HuH-7.5 (cell line): ENCODE measurements at places on chromosomes 6 and 20.

DNA sequence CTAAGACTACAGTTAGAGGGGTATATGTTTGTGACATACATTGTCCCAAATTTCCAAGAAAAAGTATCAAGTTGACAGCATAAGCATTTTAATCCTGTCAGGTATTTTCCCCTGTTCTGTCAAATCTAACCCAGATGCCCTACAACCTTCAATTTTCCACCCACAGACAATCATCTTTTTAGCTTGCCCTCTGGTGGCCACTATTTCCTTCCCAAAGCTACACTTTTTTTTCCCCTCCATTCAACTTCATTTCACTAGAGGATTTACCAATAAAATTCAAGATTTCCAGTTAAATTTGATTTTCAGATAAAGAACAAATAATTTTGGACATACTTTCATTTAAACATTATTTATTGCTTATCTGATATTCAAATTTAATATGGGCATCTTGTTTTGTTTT is 286.6 kb downstream of the TENT5A start:
- no peak for DNase-seq

- DNase-seq = no peak
Measured at GRCh38 chr6:150527100-150527499, 72.6 kb upstream of the PLEKHG1 start.

- no peak for DNase-seq
Measured at GRCh38 chr20:60785785-60786184, 466.3 kb upstream of the CDH4 start.

- DNase-seq = no peak
Measured at GRCh38 chr6:6026513-6027205, 19.9 kb upstream of the NRN1 start.

DNA sequence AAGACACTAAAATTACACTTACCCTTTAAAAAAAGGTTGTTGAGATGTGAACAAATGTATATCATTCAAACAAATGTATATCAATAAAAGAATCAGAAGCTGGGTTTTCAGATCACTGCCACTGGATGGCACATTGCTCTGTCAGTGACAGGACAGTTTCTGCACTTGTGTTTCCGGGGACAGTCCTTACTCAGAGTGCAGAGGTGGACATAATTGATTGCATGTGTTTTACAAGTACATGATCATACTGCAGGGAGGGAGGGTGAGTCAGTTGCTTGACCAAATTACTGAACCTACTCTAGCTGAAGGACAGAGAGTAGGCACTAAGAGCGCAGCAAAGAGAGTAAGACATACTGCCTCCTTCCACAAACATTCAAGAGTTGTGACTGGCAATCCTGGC is 302.3 kb downstream of the TENT5A start:
- DNase-seq = no peak

DNA sequence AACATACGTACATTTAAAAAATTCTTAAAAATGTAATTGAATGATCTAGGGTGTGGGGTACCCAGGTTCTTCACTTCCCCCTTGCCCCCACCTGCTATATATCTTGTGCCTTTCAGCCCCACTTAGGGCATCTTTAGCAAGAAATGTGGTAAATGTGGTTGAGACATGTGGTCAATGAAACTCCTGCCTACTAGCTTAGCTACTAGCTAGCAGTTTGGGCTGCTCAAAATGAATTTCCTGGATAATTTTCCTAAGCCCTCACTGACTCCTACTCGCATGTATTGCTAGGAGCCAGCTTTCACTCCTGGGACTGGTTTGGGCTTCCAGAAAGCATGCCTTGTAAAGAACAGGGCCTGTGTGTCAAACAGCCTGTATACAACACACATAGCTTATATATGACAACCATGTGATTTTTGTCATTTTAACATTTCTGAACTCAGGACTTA is 257.3 kb downstream of the ATXN1 start:
- DNase-seq = no peak

- no peak for DNase-seq
Measured at GRCh38 chr6:137391061-137391814, 103.0 kb downstream of the OLIG3 start.

DNA sequence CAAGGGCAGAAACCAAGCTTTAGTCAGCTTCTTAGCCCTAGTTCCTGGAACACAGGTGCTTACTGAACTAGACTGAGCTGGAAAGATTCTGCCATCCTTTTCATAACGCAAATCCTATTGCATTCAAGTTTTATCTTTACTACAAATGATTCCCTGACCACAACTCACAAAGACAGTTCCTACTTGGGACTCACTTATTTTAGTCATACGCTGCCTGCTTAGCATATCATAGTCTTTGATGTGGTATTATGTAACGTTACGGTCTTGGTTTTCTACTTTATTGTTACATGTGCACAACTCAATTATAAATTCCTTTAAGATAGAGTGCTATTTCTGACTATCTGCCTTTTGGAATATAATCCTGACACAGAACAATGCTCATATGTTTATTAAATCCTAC is 59.1 kb downstream of the BLOC1S5 start:
- DNase-seq = no peak

- no peak for DNase-seq
Measured at GRCh38 chr6:3867641-3868502, 18.7 kb downstream of the FAM50B start.

DNA sequence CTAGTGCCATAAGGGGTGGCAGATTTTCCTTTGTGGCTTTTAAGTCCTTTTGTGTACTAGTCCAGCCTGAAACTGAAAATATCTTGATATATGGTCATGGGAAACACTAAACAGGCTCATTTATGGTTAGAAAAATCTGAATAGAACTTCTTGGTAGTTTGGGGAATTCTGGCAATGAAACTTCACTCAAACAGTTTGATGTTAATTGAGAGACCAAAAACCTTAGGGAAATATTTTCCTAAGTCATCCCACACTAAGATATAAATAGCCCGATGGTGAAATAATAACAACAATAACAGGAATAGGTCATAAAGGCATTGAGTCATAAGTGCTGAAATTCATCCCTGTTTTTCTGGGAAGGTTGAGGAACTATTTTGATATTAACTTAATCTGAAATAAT is 146.2 kb upstream of the SMLR1 start:
- DNase-seq = no peak

- DNase-seq = no peak
Measured at GRCh38 chr6:169575365-169575764, 126.5 kb downstream of the WDR27 start.

GRCh38 chr20:20246996-20247633 is 120.8 kb upstream of the INSM1 start:
- no peak for DNase-seq
